Stimulated activated CD4-positive, alpha-beta T cell treated with anti-CD3 and anti-CD28 coated beads, Interleukin-1b, Interleukin-23, amount 100 ng/mL, for 4 hours (primary cell): ENCODE measurements at places on chromosomes 4 and X.

DNA sequence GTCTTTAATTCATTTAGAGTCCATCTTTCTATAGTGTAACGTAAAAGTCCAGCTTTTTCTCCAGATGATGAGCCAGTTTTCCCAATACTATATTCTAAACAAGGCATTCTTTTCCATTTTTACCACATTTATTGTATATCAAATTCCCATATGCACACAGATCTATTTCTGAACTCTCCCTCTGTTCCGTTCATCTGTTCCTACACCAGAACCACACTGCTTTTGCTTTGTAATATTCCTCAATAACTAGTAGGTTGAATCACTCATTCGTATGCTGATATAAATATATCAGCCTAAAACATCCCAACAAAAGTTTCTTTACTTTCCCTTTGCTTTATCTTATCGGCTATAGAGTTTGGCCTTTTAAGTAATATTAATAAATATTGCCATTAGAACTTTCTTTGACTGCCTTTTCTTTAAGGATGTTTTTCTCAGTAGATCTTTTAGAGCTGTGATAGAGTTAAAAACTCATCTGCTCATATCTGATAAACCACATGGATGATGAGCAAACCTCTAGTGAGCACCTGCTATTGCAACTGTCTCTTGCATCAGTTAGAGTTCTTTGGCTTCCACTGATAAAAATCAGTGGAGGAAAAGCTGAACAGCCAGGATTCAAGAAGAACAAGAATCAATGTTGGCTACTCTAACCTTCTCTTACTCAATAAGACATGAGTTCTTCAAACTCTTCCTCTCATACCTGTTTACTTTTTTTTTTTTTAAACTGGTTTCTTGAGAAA lies 13.1 kb upstream of the RPL34 start:
- no peak for DNase-seq

DNA sequence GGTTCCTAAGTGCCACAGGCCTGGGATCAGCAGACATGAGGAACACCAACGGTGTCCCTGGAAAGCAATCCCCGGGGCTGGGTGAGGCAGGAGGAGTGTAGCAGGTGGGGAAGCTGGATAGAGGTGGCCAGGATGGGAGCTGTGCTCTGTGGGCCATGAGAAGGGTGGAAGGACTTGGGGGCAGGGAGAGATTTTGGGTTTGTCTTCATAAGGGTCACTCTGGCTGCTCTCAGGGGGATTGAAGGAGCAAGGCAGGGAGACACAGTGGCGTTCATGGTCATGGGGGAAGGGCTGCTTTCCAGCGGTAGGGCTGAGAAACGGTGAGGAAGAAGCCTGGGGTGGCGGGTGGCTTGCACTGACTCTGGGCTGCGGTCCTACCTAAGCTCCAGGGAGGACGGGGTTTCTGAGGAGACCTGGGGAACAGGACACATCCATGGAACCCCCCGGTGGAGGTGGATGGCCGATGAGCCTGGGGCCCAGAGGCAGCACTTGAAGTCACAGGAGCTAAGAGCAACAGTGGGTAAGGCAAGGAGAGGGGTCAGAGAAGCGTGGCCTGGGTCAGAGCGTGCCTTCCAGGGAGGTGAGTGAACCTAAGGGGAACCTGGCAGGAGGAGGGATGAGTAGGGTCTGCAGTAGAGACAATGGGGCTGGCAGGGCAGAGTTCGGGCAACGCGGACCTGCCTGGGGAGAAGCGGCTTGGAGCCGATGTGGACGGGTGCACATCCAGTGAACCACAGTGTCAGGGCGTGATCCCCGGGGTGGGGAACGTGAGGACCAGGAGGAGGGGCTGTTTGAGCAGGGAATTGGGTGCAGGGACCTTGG lies 12.4 kb upstream of the CTBP1 start:
- no peak for DNase-seq

- no peak for DNase-seq
These were observed 22.6 kb downstream of the L1CAM start for GRCh38 chrX:153863251-153863991.

DNA sequence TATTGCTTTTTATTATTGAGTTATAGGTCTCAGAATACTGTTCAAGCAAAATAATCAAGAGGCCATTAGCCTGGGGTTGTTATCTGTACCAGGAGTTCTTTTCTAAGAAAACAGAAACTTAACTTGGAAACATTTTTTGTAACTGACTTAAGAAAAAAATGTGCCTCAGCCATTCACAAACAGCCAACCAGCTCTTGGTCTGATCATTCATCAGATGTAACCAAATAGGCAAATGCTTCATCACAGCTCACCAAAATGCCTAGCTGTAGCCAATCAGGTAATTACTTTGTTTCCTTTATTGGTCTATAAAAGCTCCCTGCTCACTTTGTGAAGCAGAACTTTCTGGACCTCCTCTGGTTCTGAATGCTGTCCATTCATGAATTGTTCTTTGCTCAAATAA lies 387.7 kb downstream of the FAT4 start:
- no peak for DNase-seq
